ENCODE measurements at places on chromosomes 12 and 14.

- no peak for DNase-seq
These were observed 2.2 kb downstream of the PITPNM2 start for GRCh38 chr12:123148655-123149054.

DNA sequence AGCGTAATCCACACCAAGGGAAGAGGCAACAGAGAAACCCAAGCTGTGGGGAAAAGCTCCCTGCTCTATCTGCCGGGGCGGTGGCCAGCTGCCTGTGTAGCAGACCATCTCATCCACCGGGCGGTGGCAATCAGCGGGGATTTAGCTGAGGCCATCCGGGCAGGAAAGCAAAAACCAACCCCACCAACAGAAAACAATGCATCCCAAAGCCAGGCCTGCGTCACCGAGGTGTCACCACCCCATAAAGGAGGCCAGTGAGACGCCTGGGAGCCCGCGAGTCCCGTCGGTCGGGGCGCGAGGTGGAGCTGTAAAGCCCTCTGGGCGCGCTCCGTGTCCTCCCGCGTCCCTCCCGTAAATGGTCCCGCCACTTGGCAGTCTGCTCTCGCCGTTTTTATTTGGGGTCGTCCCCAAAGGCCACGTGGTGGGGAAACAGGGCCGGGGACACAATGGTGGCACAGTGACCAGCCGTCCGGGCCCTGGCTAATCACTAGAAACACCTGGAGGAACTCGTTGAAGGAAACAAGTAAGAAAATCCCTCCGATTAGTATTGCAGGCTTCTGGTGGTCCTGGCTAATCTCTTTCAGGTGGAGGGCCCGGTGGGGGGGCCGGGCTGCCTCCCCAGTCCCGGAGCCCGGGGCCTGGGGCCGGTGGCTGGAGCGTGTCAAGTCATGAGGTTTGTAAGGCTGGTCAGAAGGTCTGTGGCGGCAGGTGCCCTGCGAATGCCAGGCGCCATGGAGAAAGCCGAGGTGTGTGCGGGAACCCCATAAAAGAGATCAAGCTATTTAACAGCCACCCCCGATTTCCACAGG lies 94.7 kb upstream of the GSC start:
- no peak for DNase-seq

GRCh38 chr12:57872362-57872761 lies 25.8 kb upstream of the CTDSP2 start:
- DNase-seq: no peak

DNA sequence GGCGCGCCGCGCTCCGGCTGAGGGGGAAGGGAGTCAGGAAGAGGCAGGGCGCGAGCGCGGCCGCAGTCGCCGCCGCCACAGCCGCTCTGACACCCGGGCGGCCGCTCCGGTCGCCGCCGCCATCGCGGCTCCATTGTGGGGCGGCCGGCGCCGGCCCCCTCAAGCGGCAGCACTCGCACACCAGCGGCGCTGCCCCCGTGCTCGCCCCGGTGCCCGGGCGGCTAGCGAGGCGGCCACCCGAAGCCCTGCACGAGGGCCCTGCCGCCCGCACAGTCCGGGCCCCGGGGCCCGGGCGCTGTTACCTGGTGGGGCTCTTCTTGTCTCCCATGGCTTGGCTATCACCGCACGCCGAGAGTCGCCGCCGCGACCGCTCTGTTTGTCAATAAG lies 202 bp downstream of the YAF2 start:
- no peak for DNase-seq

- DNase-seq: no peak
These were observed 2.2 kb downstream of the CYP27B1 start for GRCh38 chr12:57764662-57765002.

- DNase-seq: no peak
These were observed 379.8 kb upstream of the PRICKLE1 start for GRCh38 chr12:42969355-42969754.

- no peak for DNase-seq
These were observed 16.4 kb downstream of the KRT18 start for GRCh38 chr12:52965337-52965731.

GRCh38 chr12:27355979-27356378 lies 23.3 kb downstream of the BMAL2 start:
- no peak for DNase-seq

GRCh38 chr12:68495336-68496070 lies 115.2 kb upstream of the RAP1B start:
- DNase-seq: no peak

DNA sequence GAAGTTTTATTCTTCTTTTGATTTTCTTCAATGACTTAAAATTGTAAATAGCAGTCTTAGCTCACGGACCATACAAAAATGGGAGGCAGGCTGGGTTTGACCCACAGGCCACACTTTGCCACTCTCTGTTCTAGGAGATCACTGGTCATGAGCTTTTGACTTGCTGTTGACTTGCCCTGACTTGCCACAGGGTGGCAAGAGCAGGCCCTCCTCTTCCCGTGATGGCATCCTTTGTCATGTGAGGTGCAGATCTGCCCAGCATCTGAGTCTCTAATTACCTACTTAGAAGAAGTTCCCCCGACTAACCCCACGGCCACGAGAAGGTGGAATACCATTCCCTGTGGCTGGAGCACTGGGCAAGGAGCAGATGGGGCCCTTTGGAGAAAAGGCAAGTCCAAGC lies 81.0 kb upstream of the SCAF11 start:
- DNase-seq: no peak

DNA sequence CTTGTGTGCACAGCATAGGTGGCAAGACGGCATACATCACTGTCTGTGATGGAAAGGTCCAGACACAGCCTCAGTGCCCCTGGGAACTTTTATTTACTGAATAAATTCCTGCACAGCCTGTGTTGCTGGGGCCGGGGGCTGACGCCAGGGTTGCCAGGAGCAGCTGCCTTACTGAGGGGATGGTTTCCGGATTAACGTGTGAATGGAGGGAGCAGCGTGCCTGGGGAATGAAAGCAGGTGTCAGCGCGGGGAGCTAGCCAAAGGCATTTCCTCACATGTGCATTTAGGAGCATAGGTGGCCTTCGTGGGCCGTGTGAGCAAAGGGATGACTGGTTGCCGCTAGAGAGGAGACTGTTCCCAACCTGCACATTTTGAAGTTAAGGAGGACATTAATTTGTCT lies 41.6 kb downstream of the SFSWAP start:
- no peak for DNase-seq

DNA sequence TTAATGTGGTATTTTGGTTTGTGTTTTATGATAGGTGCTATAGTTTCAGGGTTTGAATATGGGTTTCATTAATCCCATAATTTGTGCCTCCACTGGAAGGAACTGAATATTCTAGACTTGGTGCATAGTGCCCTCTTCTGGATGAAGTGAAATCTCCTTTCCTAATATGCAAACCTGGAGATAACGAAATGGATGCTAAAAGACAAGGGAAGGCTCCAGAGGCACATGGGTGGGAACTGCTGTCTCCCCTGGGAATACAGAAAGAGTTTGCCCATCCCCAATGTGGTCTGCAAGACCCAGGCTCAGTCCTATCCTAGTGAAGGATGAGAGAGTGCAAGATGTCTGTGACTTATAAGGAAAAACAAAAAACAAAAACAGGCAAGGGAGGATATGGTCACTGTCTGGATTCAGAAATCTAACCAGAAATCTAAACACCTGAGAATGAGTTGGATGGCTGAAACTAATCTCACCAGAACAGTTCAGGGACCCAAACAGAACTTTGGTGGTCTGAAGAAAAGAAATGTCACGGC lies 142.3 kb upstream of the TMPO start:
- DNase-seq: peak; percentile 64

DNA sequence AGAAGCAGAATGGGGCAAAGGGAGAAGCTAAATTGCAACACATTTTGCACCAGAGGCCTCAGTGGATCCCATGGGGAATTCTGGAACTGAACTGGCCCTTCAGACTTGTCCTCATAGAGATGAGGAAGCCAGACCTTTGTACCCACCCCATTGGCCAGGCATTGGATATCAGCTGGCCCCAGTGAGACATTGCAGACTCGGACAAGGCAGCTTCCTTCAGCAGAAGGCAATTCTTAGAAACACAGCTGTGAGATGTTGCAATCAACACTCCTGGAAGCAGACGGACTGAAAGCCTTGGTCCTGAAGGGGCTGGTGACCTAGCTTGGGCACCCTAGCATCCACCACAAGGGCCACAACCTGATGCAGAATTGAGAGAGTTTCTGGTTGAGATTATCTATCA lies 218.1 kb downstream of the MSRB3 start:
- no peak for DNase-seq

GRCh38 chr14:99129211-99129696 lies 142.7 kb downstream of the BCL11B start:
- DNase-seq: no peak

GRCh38 chr12:46435625-46436024 lies 63.1 kb upstream of the SLC38A2 start:
- no peak for DNase-seq

GRCh38 chr14:89681086-89682018 lies 264.3 kb upstream of the FOXN3 start:
- no peak for DNase-seq

DNA sequence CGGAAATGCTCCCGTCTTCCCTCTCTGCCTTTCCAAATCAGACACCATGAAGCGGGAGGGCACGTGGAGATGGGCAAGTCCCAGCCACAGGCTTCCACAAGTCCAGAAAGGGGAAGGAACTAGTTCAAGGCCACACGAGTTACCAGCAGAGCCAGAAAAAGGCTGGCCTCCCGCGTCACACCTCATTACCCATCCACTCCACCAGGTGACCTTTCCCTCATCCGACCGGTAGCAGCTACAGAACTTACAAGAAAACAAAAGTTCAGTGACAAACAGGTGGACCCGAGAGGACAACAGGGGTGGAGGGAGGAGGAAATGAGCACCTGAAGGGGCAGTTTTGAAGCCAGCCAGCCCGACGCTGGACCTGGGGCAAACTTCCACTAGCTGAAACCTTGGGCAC lies 46.9 kb downstream of the CHGA start:
- DNase-seq: no peak

GRCh38 chr12:17215759-17216570 lies 610.0 kb upstream of the LMO3 start:
- DNase-seq: no peak

- no peak for DNase-seq
These were observed 887 bp upstream of the APOBEC1 start for GRCh38 chr12:7666595-7666994.

DNA sequence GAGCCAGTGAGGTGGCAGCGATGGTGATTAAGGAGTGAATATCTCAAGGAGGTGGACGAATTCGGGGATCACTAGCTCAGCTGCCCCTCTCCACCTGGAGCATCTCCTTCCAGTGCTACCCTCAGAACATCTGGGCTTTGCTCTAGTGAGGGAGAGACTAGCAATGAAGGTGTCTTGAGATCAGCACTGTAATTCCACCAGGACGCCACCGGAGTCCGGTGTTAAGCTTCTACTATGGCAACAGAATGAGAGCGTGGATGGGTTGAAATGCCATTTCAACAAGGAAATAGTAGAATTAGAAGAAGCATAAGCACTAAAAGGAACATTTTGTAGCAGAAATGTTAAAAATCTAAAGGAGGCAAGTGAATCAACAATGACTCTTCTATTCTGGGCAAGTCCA lies 61.1 kb downstream of the NTF3 start:
- no peak for DNase-seq

DNA sequence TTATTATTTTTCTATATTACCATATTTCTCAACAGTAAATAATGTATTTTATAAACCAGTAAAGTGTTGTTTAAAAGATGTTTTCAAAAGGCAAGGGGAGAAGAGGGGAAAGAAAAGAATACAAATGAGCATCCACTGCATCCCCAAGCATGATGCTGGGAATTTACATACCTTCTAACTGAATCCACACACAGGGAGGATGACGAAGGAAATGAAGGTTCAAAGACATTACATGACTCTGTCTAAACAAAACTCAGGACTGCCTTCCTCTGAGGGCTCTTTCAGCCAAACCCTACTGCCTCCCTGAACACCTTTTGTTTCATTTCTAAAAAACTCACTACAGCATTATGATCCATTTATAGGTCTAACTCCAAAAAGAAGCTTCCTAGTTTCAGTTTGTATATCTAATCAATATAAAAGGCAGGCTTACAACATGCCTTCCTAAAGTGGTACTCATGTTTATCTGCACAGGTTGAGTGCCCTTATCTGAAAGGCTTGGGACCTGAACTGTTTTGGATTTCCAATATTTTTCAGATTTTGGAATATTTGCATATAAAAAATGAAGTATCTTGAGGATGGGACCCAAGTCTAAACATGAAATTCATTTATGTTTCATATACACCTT lies 30.3 kb downstream of the DICER1 start:
- no peak for DNase-seq

DNA sequence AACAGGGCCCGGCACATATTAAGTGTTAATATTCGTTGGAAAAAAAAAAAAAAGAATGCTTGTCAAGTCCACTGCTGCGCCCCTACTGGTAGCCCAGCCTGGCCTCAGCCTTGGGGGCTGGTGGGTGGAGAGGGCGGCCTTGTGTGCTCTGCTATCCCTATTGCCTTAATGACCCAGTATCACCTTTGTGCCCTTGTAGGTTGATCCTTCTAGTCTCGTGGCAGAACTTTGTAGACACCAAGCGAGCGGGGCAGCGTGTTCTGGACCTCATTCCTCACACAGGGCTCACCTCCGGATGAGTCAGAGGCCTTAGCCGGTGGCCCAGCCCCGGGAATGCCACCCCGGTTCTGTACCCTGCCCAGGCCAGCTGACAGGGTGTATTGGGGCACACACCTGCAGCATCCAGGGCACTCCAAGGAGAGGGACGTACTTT lies 1.8 kb upstream of the RCOR1 start:
- DNase-seq: no peak

DNA sequence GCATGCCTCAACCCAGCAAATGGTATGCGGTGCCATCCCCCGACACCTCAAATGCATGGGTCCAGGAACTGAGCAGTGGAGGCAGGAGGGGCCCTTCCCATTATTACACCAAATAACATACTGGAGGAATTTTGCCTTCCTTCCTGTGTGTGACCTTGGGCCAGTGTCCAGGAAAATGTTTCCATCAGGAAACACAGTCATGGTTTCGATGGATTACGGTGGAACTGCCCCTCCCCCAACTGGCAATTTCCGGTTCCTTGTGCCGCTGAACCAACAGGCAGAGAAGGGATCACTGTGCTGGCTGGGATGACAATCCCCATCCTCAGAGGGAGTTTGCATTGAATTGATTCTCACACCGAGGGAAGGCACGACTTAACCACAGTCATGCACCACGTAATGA lies 9.1 kb upstream of the CDC42BPB start:
- no peak for DNase-seq

GRCh38 chr12:104049903-104050356 lies at the start of gene GLT8D2:
Gene GLT8D2, minus strand, starts transcription at chr12:104050187. Its CDS starts 30,539 bp downstream, at chr12:104019648.
- no peak for DNase-seq

DNA sequence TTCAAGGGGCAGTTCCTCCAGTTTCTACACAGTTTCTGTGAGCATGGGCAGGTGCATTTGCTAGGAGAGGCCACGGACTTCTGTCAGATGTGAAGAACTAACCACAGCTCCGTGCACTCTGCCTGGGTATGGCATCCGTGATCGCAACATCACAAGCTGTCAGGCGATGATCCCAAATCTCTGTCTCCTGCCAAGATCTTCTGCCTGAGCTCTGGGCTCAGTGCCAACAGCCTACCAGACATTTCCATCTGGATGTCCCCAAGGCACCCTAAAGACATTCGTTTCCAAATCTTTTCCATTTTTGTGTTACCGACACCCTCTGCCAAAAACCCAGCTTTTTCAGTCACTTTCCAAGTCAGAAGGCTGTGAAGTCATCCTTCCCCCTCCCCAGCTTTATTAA lies 292.1 kb downstream of the GLT1D1 start:
- no peak for DNase-seq
